Activated T-cell treated with anti-CD3 and anti-CD28 coated beads for 48 hours (primary cell): ENCODE measurements at places on chromosomes 12 and 14.

- no peak for DNase-seq
Measured at GRCh38 chr14:95499354-95499750, 17.1 kb downstream of the SYNE3 start.

- no peak for DNase-seq
Measured at GRCh38 chr14:95651821-95652583, 34.2 kb upstream of the TCL1B start.

- DNase-seq: no peak
Measured at GRCh38 chr12:129579879-129580278, 323.9 kb downstream of the TMEM132D start.

- DNase-seq: no peak
Measured at GRCh38 chr14:93643127-93643526, 145.2 kb downstream of the PRIMA1 start.

- no peak for DNase-seq
Measured at GRCh38 chr12:106682594-106683234, 91.8 kb upstream of the RIC8B start.

DNA sequence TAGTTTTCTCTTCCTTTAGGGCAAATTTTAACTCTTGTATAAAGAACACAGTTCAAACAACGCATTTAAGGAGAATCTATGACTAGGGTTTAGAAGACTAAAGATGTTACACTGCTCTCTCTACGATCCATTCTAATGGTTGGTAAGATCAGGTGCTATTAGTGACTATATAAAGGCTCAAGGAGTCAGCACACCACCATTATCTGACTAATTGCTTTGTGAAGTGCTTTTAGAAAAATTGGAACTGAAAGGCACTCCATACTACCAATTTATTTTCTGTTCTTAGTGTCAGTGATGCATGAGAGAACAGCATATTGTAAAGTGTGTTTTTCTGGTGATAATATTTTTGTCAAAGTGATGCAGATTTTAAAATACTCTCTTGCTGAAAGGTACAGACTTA, 136.8 kb downstream of the SYT1 start:
- DNase-seq: no peak
